ENCODE measurements at places on chromosomes 7 and 10. TPM values are rescaled to one million over a fixed set of nuclear protein-coding genes. Genes with fewer than 3 reads are reported as not detected.
A peak's percentile ranks its signal among the peaks of the same experiment; 100 is the strongest.

- no peak for DNase-seq
Observed at GRCh38 chr10:71278691-71279588, 40.1 kb upstream of the SLC29A3 start.

DNA sequence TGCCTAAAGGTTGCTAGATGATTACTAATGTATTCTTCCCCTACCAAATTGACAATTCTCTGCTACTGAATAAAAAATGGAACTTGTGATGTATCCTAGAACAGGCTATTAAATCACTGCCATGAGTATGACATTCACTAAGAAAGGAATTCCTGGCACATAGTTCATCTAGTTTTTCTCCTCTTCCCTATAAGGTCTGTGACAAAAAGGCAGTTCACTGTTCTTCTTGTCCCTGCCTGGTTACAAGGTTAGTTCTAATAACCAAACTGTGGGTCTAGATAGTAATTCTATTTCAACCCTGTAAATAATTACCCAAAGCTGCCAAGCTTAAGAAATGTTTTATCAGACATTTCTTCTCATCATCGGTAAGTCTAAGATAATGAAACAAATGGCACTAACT is 245.6 kb downstream of the BICC1 start:
- peak; percentile 42 for DNase-seq

FAM221A gene
- 0.63 TPM for polyA plus RNA-seq

- DNase-seq: peak; percentile 61
Observed at GRCh38 chr10:132463333-132464255, 66.6 kb downstream of the PWWP2B start.

DNA sequence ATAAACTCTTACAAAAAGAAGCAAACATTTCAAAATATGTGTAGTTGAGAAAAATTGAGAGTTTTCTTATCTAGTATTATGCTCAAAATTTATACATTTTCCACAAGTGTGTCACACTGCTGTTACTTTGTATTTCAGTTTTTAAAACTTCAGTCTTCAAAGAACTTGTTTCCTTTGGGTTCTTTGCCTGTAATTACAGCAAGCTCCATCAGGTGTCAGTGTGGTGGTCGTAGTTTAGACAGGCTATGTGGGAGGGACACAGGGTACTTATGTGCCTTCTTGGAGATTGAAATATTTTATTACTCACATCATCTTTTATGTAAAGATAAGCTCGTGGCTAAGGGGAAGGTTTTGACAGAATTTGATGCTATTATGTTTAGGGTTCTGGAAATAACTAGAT is 360.5 kb downstream of the FGFR2 start:
- DNase-seq: no peak

- DNase-seq: no peak
Observed at GRCh38 chr7:28807396-28807994, 150.6 kb downstream of the TRIL start.

Measured in GM23248 (cell line).